T-helper 22 cell (primary cell): ENCODE measurements at places on chromosomes 3 and 15.

GRCh38 chr3:27943106-27943505 is 221.0 kb upstream of the EOMES start:
- DNase-seq: no peak

DNA sequence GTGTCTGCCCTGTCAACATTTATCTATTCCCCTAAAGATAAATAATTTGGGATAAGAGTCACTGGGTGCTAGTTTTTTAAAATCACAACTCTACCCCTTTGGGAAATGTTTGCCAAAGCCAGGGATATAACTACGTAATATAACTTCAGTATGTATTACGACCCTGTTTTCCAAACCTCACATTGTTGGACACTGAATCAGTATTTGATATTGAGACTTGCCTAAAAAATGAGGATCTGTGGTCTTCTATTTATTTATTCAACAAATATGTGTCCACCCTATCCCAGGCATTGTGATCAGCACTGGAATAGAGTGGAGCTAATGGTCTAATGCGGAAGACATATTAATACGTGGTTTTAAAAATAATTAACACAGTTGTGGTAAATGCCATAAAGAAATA is 4.5 kb upstream of the MGA start:
- no peak for DNase-seq

- DNase-seq: no peak
Measured at GRCh38 chr3:185824051-185825005, 514 bp downstream of the IGF2BP2 start.

DNA sequence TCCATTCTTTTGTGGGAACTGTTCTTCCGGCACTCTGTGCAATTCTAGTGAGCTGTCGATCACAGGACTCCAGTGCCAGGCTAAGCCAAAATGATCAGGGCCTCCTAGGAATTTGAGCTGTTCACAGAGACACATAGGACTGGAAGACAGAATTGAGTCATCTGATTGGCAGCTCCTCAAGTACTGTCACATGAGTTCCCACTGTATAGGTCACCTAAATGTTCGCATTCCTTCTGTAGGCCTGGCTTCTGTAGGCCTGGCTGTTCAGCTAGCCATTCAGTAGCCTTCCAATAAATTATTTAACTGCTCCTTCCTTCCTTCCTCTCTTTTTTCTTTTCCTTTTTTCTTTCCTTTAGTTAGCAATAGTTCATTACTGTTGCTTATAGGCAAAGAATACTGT is 4.3 kb downstream of the PROS1 start:
- no peak for DNase-seq

GRCh38 chr15:65287520-65287855 is 805 bp upstream of the PARP16 start:
- no peak for DNase-seq

DNA sequence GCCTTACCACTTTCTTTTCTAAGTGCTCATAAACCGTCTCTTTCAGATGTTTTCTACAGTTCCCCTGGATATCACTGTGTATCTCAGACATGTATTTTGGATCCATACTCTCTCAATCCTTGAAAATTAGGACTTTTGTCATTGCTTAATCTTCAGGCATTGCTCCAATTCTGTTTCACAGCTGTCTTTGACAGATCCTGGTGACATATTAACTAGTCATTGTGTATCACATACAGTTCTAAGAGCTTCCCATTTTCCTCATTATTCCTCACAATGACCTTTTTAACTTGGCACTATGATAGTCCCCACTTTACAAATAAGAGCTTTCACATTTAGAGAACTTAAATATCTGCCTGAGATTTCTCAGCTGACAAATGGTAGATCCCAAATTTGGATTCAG is 151.7 kb downstream of the CLSTN2 start:
- DNase-seq: no peak

- no peak for DNase-seq
Measured at GRCh38 chr15:27670486-27671209, 428.5 kb downstream of the OCA2 start.

DNA sequence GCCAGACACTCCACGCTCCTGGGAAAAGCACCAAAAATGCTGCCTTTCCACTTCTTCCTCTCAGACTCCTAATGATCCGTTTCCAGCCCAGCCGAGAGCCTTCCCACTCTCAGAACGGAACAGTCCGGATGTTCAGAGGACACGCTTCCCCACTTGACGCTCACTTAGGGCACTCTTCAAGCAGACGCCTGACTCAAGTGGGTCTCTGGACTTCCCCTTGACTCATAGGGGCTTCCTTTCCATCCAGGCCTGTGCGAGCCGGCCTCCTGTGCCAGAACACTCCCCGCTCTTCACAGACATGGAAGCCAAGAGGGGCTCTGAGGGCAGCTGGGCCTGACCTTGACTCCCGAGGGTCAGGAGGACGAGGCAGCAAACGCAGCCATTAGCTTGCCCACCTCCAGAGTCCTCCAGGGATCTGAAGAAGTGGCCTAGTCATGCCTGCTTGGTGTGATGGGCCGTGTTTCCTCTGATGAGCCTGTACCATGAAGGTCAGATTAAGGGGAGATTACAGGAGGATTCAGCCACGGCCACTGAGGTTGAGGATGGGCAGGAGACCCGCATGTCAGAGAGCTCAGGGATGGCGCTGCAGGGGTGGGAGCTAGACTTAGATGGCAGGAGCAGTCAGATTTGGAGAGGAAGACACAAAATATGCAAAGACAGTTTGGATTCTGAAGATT is 114.7 kb upstream of the TLE3 start:
- no peak for DNase-seq

- DNase-seq: no peak
Measured at GRCh38 chr3:194166682-194167479, 30.9 kb downstream of the HES1 start.

- DNase-seq: no peak
Measured at GRCh38 chr15:99341786-99342185, 90.5 kb downstream of the LRRC28 start.

- DNase-seq: no peak
Measured at GRCh38 chr3:27224197-27224596, 145.0 kb downstream of the NEK10 start.

GRCh38 chr3:69649120-69650065 is 89.9 kb upstream of the MITF start:
- no peak for DNase-seq

DNA sequence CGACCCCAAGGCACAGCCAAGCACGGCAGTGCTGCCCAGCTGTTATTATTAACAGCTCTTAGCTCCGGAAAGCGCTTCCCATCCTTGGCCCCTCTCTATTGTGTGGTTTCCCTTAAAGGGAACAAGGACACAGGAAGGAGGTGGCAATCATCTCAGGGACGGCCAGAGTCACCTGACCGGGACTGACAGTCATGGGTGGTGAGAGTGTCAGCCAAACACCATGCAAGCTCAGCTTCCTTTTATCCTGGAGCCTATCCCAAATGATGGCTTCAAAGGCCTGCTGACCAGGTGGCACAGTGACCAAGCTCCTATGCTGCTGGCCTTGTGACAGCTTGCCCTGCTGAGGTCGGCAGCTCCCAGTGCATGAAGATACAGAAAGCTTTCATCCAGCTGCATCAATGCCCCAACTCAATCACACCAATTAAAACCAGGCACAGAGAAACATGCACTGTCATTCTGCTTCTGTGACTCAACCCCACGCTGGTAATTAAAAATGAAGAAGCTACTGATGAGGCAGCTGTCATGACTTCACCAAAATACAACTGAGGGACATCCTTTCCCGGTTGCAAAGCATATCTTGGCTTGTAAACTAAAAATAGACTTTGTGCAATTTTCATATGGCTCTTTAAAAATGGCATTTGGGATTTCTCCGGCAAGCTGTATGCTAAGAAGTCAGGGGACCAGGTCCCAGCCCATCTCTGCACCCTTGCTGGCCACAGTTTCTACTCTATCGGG is 34.0 kb downstream of the PCSK6 start:
- DNase-seq: no peak

DNA sequence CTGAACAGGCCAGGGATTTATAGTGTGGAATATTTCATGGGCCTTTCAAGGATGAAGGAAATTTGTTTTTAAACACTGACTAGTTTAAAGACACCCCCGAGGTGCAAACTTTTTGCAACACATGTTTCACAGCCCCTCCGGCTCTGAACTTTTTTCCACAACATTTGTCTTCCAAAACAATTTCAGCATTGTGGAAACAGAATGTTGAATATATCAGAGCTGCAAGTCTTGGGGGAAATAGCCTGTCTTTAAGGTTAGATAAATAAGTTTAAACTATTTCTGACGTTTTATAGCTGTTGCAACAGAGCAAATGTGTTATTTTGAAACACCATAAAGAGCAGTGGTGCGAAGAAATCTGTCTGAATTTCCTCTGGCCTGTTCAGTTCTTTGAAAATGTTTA is 229.2 kb upstream of the GOLGA6L4 start:
- DNase-seq: no peak

DNA sequence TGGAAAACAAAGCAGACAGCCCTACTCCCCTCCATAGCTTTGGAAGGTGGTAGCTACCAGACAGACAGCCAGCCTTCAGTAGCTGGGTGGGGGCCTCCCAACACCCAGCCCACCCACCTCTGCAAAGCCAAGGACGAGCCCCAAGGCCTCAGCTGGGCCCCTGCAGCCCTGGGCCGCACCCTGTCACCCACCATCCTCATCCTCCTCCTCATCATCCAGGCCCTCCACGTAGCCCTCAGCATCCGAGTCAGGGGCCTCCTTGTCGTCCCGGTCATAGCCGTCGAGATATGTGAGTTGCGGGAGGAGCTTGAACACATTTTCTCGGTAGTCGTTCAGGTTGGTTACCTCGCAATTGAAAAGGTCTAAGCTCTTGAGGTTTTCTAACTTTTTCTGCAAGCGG is 36.5 kb downstream of the ANP32A start:
- DNase-seq: no peak

DNA sequence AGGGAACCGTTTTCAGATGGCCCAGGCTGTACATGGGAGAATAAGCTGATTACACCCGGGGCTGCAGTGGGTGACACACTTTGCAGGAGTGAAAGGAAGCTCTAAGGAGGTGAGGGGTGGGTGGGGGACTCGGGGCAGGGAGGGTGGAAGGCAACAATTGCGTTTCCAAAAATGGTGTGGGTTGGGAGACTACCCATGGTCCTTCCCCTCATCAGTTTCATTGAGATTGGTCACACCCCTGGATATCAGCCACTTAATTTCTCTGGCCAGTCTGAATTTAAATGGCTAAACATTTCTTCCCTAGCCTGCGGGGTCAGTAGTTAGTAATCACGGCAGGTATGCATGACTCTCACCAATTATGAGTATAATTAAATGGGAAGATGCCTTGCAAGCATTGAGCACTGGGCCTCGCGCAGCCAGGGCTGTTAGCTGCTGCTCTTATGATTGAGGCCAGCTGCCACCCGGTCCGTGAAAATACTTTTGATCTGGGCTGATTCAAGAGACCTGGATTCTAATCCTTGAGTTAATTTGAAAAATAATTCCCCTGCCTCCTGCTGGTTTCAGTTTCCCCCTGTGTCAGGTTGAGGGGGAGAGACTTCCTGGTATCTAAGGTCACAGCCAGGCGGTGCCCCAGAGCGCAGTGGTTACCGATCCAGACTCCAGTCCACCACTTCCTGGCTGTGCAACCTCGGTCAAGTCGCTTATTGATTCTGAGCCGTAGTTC is 23.3 kb downstream of the SLC6A6 start:
- peak; percentile 54 for DNase-seq

DNA sequence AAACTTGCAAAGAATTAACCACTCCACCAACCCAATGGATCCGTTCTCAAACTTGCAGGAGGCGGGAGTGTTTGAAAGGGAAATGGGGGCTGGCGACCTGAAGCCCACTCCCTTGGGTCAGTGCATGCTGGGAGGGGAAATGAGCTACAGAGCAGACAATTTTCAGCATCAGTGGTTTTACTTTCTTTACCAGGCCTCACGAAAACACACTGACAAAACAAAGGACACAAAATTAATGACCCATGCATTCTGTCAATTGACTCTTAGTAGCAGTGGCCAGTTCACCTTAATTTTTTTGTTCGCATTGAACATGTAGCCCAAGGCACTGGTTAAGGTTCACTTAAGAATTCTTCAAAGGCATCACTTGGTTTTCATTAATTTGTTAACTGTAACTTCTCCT is 413.5 kb downstream of the MECOM start:
- DNase-seq: no peak

DNA sequence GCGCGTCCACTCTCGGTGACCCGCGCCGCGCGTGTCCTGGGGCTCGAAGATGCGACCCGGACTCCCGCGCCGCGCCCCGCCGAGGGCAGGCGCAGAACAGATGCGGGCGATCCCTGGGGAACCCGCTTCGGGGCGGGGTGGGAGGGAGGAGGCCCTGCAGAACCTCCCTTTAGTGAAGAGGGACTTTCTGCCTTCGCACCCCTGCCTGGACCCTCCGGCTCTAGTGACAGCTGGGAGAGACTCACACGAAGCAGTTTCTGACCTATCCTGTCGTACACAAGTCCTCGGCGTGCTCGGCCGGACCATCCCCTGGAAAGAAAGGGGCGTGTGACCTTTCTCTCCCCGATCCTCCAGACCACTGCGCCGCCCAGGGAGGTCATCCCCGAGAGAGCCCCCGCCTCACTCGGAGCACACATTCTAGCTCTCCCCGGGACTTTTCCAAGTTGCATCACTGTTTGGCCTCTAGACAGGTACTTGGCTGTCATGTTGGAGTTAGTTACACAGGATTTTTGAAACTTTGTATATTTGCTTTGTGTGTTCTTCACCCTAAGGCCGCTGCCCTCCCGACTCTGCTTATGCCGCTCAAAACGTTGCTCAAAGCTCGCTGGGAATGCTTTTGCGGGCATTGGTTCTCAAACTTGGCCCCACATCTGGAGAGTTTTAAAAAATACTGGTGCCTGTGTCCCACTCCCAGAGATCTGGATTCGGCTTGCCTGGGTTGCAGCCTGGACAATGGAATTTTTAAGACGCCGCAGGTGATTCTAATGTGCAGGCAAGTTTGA is 582 bp downstream of the CGNL1 start:
- no peak for DNase-seq

DNA sequence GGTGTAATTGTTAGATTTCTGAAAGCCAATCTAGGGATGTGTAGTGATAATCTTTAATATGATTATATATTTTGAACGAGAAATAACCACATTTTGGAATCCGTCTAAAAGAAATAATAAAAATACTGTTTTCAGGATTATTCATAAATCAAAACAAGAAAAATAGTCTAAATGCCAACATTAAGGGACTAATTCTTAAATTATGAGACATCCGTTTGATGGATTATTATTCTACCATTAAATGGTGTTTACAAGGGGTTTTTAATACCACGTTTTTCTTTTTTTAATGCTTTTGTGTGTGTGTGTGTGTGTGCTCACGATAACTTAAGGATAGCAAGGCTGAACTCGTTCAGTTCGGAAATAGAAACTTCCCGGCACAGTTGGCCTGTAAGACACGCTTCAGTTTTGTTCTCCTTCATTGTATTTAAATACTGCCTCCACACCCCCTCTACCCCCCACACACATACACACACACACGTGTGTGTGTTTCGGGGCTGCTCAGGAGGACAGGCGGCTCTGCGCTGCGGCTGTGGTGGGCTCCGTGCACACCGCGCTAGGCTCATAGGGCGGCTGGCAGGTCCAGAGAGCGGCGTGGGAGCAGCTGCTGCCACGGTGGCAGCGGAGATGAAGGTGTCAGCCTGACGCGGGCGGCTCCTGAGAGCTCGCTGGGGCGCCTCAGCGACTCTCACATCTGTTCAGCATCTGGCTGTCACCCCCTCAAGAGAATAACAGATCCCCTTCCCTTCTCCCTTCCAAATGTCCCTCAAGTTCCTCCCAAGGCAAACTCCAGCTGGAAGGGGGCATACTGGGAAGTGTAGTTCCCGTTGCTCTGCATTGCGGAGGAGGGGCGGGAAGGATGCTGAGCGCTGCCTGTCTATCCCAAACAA is 23.0 kb upstream of the ANP32A start:
- DNase-seq: no peak
